Hindlimb muscle (tissue), 1 donor: ENCODE measurements at places on chromosomes 11 and 22. TPM values are rescaled to one million over a fixed set of nuclear protein-coding genes. Genes with fewer than 3 reads are reported as not detected.

Gene ART5
- polyA plus RNA-seq: 4.1 TPM

Gene ELF5
- polyA plus RNA-seq: 1.1 TPM

Gene APOA1
- polyA plus RNA-seq: 1.8 TPM

Gene CEP126
- 2.8 TPM for polyA plus RNA-seq

Gene BRSK2
- 1.1 TPM for polyA plus RNA-seq

Gene OR2AG1
- not detected for polyA plus RNA-seq

Gene GRIA4
- 19.4 TPM for polyA plus RNA-seq

Gene CD3D
- not detected for polyA plus RNA-seq

Gene KCNJ1
- polyA plus RNA-seq: 0.14 TPM
